ENCODE measurements at places on chromosomes 12 and 14.

DNA sequence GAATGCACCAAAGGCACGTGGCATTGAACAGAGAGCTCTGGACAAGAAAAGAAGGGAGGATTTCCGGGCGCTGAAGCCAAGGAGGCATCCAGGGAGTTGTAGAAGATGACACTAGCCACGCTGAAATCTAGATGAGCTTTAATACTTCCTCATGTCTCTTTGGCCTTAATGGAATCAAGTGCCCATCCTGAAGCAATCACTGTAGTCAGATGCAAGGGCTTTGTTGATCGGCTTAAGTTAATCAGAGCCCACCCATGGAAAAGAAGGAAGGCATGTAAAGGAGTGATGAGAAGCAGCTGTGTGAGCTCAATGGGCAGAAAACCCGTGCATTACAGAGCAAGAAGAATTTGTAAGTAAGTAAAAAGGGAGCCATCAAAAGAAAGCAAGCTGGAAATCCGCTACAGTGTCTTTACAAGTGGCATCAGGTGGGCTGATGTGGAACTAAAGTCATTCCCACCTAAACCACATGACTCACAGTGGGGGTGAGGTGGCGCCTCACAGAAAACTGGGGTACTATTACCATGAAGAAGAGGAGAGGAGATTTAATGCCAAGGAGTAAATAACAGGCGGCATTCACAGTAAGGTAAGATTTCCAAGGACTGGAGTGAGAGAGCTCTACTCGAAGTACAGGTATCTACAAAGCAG is 48.4 kb downstream of the NDUFA12 start:
- no peak for DNase-seq

DNA sequence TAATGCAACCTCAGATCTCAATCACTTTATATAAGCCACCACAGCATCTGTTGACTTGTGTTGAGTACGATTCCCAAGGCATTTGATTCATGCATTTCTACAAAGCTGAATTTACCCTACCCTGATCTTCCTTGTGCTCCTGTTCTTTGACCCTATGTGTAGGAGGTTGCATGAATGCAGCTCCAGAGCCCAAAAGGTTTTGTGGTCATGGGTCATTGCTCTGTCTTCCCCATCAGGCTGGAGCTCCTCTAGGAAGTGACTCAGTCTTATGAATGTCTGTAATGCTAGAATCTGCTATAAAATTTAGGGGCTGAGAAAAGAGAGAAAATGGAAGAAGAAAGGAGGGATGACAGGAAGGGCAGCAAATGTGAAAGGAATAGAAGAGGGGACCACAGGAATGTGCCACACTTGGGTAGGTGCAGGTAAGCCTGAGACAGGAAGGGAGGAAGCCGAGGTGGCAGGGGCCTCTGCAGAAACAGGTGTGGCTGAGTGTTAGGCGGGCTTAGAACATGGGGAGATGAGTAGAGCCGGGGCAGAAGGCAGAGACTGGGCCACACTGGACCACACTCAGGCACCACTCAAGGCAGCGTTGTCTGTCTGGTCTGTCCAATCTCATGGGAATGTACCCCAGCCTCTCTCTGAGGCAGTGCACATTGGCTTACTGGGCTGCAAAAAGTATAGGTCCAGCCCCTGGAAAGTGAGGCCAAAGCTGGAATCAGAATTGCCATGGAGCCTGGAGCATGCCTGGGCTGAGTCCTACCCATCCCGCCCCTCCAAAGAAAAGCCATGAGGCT is 334.1 kb downstream of the BCL11B start:
- DNase-seq = no peak

GRCh38 chr12:66409195-66409871 is 107.0 kb downstream of the HELB start:
- peak; percentile 47 for DNase-seq

- DNase-seq = no peak
Observed at GRCh38 chr12:15782667-15783066, 6.5 kb downstream of the EPS8 start.

DNA sequence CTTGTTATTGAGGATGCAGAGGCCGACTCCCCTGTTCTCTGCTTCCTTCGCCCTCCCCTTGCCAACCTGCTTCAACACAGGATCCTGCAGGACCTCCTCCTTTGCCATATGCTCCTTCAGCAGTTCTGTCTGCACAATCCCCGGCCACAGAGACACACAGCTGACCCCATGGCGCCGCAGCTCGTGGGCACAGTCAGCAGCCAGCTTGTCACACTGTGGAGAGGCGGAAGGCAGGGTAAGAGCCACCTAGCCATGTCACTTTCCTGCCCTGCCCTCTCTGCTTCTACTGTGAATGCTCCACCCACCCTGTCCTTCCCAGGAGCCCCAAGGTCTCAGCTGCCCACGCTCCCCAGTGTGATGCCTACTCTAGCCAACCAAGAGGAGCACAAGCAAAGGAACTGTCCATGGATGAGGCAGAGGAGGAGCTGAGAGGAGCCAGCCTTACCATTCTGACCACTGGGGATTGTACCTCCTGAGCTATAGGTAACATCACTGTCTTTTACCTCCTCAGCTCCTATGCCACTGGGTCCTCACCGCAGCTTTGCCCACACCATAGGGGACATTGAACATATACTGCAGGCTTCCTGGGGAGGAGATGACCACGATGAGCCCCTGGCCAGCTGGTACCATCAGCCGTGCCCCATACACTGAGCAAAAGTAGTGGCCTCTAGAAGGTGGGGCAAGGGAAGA is 7.3 kb downstream of the DHRS1 start:
- no peak for DNase-seq

DNA sequence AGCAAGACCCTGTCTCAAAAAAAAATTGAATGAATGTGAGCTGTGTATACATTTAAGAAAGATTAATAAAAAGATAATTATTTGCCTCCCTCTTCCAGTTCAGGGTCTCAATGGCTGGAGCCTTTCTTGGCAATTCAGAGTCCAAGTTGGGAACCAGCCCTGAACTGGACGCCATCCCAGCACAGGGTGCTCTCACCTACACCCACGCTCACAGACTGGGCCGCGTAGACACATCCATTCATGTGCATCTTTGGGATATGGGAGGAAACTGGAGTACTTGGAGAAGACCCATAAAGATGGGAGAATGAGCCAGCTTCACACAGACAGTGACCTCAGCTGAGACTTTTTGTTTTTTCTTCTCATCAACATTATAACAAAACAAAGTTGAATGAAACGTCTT is 6.5 kb downstream of the MAPK1IP1L start:
- DNase-seq = no peak

GRCh38 chr12:107610021-107610859 is 75.4 kb upstream of the PWP1 start:
- DNase-seq = peak; percentile 60

DNA sequence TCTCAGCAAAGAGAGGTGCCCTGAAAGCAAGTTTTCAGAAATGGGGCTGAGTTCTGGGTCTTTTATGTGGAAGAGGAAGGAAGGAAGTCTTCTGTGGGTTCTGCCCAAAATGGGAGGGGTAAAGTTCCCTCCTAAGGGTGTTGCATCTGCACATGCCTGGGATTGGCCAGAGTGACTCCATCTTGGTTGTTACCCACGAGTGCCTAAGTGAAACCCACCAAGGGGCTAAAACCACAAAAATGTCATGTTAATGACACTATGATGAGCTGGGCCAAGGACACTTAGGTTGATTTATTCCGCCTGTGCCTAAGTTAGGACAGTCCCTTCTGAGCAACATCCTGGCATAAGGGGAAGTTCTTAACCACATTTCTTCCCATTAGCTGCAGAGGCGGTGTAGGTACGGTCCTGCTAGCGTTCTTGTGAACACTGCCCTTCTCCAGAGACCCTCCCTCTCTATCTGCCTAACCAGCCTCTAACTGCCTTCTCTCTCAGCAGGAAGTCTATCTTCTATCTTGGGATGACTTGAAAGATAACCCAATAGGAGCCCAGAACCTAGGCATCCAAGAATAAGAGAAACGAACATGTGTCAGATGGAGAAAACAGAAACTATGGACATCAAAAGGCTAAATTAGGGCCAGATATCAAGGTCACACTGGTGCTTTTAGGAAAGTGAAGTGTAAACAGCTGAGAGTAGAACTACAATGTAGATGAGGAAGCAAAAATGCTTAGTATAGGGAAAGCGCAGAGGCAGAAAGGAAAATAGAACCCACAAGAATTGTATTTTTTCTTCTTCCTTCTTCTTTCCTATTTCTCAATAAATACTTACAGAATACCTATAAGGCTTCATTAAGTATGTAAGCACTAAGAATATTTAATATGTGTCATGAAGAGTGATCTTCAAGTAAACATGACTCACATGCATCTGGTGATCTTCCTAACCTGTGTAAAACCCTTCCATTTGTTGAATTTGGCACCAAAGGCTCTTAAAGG is 104.2 kb upstream of the AMN1 start:
- no peak for DNase-seq

- no peak for DNase-seq
Observed at GRCh38 chr12:2636741-2637340, 157.9 kb upstream of the FKBP4 start.

- DNase-seq = no peak
Observed at GRCh38 chr12:8681129-8681884, 16.5 kb upstream of the RIMKLB start.

GRCh38 chr12:110862329-110862728 is 15.5 kb downstream of the CCDC63 start:
- DNase-seq = peak; percentile 83

DNA sequence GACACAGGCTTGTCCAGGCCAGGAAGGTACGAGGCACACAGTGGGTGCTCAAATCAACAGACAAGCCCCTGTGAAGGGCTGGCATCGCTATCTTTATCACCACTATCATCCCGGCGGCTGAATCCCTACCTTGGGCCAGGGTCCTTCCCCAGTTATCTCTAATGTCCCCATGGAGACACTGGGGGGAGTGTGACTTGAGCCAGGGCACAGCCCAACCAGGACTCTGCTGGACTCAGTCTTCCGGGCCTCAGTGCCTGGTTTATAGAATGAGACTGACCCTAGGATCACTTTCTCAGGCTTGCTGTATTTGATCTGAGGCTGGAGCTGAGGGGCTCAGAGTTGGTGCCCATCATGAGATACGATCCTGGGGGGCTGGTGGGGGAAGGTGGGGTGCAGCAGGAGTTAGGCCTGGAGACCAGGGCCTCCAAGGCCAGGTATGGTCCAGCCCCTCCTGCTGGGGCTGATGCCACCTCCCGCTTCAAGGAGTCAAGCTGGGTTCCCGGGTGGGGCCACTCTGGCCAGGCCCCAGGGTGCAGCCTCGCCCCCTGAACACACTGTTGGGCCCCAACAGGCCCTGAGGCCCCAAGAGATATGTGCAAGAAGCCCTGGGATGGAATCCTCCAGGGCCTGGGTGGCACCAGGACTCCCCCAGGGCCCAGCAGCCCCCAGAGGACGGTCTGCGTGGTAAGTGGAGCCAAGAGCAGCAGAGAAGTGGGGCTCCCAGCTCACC is 11.8 kb downstream of the BEGAIN start:
- DNase-seq = no peak

- DNase-seq = no peak
Observed at GRCh38 chr14:105908481-105908911, 382.1 kb downstream of the TMEM121 start.

DNA sequence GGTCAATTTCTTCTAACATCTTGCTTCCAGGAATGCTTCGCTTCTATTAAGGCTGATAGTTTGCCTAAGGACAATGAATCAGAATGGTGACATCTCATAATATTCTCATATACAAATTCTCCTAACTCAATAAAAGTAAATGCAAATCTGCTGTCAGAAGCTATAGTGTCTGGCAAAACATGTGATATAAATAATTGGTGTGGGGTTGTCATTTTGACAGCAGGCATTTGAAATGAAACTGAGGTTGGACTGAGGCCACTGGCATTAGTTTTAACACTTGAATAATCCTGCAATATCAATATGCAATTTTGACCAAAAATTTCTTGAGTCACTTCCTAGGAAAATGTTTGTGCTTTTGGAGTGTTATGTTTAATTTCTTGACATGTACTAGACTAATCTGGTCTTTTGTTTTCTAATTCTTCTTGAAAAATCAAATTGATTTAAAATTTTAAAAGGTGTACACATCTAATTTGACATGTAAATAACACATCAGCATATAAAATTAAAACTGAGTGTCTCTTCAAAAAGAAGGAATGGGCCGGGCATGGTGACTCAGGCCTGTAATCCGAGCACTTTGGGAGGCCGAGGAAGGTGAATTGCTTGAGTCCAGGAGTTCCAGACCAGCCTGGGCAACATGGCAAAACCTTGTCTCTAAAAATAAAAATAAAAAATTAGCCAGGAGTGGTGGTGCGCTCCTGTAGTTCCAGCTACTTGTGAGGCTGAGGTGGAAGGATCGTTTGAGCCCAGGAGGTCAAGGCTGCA is 92.3 kb upstream of the BTG1 start:
- DNase-seq = no peak

- DNase-seq = no peak
Observed at GRCh38 chr14:92481386-92481785, 32.2 kb upstream of the RIN3 start.

DNA sequence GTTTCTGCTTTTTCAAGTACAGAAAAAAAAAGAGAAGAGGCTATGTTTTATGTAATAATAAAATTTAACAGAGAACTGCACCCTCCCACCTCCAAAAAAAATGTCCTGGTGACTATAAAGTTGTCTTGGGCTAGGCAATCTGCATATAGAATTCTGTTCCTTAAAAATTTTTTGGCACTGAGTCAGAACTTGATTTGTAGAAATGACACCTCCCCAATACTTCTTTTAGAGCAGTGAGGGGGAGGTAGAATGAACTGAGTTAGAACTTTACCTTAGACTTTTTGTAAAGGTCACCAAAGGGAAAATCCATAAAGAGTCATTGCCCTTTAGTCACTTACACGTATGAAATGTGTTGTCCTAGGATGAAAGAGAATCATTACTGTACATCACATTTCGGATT is 80.0 kb downstream of the BTG1 start:
- DNase-seq = no peak

DNA sequence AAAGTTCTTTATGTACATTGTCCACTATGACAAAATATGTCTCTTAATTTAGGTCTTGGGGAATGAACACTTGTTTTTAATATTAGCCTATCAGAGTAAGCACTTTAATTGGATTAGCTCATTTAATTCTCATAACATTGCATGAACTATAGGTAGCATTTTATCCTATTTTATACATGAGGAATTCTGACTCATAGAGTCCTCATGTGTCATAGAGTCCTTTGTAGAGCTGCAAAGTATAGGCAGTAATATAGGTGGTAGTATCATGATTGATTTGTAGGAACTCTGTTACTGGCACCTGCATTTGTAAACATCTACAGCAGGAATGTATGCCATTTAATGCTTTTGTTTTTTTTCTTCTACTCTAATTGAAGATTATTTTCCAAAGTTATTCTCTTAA is 96.0 kb downstream of the GPHN start:
- no peak for DNase-seq

GRCh38 chr14:21201732-21202462 is 46.0 kb upstream of the OR5AU1 start:
- no peak for DNase-seq

DNA sequence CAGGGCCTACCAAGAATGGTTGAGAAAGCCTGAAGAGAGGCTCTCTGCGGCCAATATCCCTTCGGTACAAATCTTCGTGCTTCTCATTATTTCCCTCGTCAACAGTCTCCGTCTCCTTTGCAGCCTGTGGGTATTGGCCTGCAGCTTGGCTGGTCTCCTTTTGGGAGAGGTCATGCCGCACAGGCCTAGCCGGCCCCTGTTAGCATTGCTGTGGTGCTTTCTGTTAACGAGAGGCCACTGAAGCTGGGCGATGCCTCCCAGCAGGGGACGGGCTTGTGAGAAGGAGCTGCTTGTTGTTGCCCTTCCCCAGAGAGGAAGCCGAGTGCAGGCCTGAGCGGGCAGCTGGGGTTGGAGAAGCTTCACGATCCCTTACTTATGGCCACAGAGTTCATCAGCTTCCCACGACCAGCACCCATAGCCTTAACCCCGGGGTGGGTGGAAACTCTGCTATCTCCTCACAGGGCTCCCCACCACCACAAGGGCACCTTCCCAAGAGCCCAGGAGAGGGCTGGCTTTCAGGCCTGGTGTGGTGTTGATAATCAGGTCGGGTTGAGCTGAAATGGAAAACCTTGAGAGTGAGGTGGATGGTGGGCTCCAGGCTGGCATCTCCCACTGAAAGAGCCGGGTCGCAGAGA is 228.6 kb downstream of the ZFP36L1 start:
- no peak for DNase-seq
